NCI-H2081 (cell line): ENCODE measurements at places on chromosomes 11 and 22.

- no peak for DNase-seq
Observed at GRCh38 chr22:32686354-32686753, 115.2 kb upstream of the TIMP3 start.

DNA sequence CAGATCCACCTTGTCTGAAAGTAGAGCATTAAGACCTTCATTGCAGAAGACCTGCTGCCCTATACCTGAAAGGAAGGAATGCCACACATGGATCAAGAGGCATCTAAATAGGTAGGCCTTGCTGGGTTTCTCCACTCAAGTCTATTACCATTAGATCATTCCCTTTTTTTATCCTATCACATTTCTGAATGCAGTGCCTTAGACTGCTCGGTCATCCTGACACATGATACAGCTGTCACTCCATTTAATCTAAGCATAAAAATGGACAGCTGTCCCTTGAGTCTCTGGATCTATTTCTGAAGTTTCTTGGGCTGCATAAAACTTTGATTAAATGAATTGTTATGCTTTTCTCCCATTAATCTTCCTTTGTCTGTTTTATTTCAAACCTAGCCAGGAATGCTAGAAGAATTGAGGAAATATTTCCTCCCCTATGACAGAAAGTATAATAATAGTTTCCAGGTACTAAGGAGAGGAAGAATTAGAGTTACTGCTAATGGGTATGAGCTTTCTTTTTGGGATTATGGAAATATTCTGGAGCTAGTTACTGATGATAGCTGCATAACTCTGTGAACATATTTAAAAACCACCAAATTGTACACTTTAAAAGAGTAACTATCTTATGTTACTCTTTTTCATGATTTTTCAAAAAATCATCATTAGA lies 88.0 kb downstream of the DLG2 start:
- DNase-seq, result no peak

GRCh38 chr11:11322101-11322500 lies 30.9 kb downstream of the CSNK2A3 start:
- no peak for DNase-seq

DNA sequence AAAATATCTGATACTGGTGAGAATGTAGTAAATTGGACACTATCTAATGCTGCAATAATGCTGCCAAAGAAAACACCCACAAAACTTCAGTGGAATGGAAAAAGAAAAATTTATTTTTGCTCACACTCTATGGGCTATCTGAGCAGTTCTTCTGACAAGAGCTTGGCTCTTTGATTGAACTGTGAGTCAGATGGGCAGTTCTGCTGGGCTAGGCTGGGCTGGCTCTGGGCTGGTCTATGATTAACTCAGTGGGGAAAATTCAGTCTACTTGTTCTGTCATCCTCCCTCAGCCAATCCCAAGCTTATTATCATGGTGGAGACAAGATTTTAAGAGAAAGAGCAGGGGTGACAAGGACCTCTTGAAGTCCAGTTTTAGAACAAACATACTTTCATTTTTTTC lies 1404.8 kb downstream of the LRRC4C start:
- DNase-seq, result no peak

- no peak for DNase-seq
Observed at GRCh38 chr22:20137671-20138416, 6.2 kb downstream of the ZDHHC8 start.

DNA sequence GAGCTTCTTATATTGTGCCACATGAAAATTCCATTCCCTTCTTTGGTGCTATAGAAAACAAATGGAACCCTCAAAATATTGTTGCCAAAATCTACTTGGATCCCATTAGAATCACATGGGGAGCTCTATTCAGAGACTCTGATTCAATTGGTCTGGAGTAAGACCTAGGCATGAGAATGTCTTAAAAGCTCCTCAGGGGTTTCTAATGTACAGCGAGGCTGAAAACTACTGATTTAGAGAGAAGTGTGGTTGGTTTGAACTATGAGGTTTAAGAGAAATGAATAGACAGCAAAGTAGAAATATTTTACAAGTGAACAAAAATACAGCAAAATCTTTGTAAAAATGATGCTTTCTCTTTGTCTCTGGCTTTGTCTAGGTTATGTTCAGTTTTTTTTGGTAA lies 514.7 kb downstream of the CNTN5 start:
- no peak for DNase-seq

- no peak for DNase-seq
Observed at GRCh38 chr11:70732881-70733196, 334.5 kb downstream of the CTTN start.

- DNase-seq, result peak; percentile 51
Observed at GRCh38 chr11:63767565-63768236, 874 bp downstream of the ZFTA start.

DNA sequence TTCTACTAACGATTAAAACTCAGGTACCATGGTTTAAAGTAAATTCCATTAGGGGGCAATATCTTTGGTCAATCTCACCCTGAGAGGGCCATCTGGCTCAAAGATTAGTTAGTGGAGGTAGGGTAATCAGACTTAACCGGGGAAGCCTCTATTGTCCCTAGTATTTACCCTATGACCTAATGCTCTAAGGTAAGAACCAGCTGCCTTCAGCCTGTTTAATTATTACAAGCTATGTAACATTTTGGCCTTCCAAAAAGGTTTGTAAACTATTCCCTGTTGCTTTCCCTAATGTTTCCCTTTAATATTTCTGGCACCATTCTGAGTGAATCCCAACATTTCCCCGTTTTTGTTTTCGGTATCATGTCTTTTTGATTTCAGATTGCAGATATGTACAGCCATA lies 15.1 kb upstream of the GLYATL1 start:
- DNase-seq, result no peak

DNA sequence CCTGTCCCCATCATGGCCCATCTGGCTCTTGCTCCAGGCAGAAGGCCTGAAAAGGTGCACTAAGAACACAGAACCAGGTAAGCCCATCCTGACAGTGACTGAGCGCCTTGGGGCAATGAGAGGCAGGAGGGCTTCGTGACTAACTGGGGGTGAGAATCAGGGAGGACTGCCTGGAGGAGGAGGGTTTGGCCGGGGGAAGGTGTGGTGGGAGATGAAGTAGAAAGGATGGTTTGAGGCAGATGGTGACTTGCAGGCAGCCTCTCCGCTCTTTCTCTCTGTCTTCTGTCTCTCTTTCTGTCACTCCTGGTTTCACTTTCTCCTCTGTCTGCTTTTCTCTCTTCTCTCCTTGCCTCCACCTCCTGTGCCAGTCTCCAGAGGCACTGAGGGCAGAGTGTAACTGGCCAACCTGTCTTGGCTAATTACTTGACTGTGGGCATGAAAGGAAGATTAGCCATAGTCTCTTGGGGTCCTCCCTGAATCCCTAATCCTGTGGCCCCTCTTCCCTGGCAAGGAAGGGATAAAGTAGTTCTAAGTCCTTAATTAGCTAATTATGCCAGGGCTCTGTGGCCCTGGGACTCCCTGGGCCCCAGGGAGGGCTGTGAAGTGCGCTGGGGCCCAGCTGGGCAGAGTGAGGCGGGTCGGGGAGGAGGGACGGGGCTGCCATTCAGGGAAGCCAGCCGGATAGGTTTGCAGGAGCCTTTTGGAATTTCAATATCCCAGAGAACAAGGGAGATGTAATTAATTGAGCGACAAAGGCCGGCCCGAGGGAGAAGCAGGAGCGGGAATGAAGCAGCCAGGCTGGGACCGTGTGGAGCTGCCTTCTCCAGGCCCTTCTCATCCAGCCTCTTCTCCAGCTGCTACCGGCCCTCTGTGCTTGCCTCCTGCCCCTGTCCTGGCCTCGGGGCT lies 61.1 kb downstream of the CACNA1I start:
- DNase-seq, result no peak

DNA sequence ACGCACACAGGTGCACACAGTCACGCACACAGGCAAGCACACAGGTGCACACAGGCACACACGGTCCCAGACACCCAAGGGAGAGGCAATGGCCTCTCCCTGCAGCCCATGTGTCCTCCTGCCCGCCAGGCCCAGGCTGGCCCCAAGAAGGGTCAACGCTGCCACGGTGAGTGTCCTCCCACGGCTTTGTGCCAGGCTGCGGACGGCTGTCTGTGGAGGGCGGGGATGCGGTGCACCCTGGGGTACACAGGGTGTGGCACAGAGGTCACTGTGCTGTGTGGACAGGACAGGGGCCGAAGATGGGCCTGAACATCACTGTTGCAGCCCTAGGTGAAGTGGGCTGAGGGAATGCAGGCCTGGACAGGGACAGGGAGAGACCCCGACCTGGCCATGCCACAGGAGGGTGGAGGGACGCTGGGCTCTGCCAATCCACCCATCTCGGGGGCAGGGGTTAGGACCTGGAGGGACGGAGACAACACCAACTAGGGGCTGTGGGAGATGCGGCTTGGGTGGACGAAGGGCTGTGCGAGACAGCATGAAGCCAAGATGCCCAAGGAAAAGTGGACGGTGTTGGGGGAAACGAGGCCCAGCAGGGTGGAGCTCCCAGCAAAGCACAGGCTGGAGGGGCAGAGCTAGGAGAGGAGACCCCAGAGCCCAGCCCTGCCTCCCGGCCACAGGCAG lies 523.8 kb downstream of the BRD1 start:
- no peak for DNase-seq

DNA sequence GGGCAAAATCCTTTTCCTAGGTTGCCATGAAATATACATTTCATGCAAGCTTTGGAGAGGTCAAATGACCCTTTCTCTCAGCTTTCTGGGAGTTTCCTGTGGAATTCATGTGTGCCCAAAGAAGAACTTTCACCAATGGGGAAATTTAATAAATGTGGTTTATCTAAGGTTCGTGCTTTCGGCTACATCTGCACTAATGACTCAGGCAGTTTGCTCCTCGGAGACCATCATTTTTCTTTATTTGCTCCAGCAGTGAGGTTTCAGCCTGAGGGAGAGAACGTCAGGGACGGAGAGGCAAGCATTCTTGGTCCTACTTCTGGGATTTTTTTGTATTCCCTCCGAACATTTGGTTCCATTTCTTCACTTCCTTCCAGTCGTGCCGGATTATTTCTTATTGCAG lies 85.2 kb downstream of the FLI1 start:
- DNase-seq, result no peak

GRCh38 chr22:20639750-20640149 lies 132.3 kb downstream of the MED15 start:
- DNase-seq, result no peak

GRCh38 chr11:11966826-11967668 lies 41.4 kb downstream of the DKK3 start:
- DNase-seq, result peak; percentile 65

- DNase-seq, result peak; percentile 79
Observed at GRCh38 chr11:60700689-60701468, 1.5 kb downstream of the MS4A8 start.

GRCh38 chr22:20919718-20920117 lies 2.5 kb downstream of the CRKL start:
- DNase-seq, result no peak

GRCh38 chr11:61756452-61757212 lies 4.2 kb downstream of the MYRF start:
- DNase-seq, result no peak

DNA sequence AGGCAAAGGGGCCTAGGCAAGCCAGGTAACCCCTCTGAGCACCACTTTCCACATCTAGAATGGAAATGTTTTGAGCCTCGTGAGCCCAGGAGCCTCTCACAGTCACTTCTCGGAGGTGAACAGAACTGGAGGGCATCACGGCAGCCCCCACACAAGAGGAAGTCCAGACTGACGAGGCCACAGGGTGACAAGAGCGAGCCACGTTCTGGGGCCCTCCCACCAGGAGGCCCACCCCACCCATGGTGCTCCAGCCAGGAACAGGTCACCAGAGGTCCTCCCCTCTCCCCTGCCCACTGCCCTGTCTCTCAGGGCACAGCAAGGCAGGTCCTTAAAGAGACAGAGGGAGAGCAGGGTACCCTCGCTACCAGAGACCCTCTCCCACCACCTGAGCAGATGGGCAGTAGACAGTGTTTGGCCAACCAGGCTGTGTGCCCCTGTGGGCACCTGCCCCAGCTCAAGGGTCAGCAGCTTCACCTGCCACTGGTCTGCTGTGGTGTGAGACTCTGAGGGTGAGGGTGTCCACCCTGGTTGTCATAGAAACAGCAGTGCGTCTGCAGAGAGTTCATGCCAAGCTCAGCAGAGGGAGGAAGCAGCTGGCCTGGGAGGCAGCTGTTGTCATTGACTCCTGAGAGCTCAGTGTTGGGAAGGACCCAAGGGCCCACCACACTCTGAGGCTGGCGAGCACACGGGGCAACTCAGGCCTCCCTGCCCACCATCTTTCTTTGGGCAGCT lies 31.4 kb downstream of the RSPH14 start:
- DNase-seq, result no peak

- no peak for DNase-seq
Observed at GRCh38 chr11:72631806-72632731, 42.2 kb downstream of the PDE2A start.

DNA sequence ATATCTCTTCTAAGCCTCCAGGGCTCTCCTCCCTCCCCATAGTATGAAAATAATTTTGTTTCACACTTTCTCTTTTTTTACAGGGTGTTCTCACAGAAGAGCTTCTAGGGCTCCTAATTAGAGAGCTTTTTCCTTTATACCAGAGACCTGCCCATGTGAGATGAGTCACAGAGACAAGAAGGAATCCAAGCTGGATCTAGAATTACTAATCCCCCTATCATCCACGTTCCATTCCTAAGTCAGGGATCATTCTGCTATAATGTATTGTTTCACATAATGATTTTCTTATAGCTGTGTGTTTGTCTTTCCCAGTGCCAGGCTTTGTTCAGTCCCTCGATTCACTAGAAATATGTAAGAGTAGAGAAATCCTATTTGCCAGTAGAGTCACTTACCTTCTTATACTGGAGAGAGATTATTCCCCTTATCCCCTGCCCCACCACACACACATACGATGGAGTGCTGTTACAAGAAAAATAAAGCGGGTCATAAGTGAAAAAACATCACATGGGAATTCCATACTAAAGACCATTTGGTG lies 778.3 kb upstream of the LRRC4C start:
- no peak for DNase-seq

GRCh38 chr11:114302663-114303062 lies 6.5 kb downstream of the NNMT start:
- DNase-seq, result no peak

DNA sequence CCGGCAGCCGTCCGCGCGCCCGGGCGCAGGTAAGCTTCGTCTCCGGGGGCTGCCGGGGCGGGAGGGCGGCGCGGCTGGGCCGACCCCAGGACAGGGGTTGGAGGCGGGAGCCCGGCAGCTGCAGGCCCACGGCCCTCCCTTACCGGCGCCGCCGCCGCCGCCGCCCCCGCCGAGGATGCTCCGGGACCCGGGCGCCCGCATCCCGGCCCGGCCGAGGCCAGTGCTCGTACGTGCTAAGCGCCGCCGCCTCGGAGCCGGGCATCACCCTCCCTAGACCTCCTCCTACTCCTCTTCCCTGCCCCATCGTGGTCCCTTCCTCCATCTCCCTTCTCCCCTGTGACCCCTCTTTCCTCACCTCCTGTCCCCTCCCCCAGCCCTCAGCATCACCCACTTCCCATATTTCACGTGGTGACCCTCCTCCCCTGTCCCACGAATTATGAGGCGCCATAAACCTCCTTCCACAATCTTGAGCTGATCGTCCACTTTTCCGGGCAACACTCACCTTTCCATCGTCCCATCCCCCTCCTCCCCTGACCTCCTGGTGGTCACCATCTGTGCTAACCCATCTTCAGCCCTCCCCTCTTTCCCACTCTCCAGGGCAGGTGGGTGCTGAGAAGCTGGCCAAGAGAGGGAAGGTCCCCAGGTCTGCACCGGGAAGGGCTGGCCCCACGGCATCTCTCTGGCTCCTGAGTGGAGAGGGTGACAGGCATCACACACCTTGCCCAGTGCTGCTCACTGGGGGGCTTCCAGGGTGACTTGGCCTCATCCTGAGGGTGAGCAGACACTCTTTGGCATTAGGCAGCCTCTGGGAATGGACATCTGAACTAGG lies 612 bp downstream of the ASPHD2 start:
- DNase-seq, result no peak
